ENCODE measurements at places on chromosomes 6 and 20.

DNA sequence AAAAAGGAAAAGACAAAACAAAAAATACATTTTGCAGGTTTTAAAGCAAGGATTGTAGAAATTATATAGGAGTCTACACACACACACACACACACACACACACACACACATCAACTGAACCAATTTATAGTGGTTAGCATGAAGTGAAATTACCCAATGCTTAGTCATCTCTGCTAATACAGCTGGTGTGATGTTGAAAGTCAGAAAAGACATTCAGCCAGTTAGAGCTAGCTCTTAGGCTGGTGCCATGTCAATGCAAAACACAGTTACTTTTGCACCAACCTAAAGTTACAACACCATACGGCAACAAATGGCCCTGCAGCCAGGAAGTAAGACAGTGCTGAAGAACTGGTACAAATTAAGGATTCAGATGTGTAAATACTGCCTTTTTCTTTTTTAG, 15.2 kb downstream of the FAM210B start:
- no peak for DNase-seq

DNA sequence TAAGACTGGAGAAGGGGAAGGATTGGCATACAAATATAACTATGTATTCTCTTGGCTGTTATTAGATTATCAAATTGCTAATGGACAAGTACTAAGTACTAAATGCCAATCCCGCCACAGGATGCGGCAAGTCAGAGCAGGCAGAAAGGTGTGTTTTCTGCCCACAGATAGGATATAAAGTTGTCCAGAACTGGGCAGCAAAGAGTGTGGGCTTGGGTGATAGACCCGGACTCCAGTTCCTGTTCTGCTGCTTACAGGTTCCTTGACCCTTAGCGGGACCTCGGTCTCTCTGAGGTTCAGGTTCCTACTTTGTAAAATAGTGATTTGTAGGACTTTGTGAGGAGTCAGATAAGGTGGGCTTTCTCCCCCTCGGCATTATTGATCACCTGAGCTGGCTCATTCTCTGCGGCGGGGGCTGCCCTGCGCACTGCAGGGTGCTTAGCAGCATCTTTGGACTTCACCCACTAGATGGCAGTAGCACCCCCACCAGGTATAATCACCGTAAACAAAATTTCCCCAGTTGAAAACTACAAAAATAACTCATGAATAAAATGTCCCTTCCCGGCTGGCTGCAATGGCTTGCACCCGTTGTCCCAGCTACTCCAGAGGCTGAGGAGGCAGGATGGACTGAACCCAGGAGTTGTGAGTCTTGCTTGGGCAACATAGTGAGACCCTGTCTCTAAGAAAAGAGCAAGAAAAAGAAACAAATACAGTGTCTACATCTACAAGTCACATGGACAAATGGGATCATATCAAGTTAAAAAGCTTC, 193.1 kb downstream of the DOK5 start:
- DNase-seq = no peak

- no peak for DNase-seq
These were observed 78.0 kb upstream of the SLC22A16 start for GRCh38 chr6:110554441-110554840.

DNA sequence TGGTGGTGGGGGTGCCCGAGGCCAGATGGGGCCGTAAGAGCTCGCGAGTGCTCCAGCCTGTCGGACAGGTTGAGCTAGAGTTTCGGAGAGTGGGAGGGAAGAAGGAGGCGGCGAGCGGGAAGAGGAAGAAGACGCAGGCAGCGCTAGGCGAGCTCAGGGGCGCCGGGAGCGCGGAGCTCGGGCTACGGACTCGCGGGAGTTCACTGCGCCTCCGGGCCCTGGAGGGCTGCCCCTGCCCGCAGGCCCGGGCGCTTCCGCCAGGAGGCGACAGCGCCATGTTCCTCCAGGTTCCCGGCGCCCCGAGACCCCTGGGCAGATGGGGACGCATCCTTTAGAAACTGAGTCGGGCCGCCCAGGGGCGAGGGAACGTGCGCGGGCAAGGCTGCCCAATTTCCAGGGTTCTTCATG, 984 bp downstream of the TFAP2C start:
- no peak for DNase-seq
